Left ventricle myocardium inferior (tissue), 1 donor: ENCODE measurements at places on chromosomes 13 and 19. TPM values are rescaled to one million over a fixed set of nuclear protein-coding genes. Genes with fewer than 3 reads are reported as not detected.

Gene LGALS14
- total RNA-seq, result not detected

- DNase-seq, result no peak
- no peak overlapping the region for H3K27ac ChIP-seq
- H3K4me3 ChIP-seq, result no peak overlapping the region
- H3K27me3 ChIP-seq, result peaks cover 51% of the 10 kb centered on the region
- no peaks in the 10 kb centered on the region for H3K36me3 ChIP-seq
Observed at GRCh38 chr19:51144482-51145045, 2.5 kb downstream of the SIGLEC7 start.

Gene ZSCAN22
- total RNA-seq, result 1.8 TPM

Gene CGB8
- not detected for total RNA-seq

Gene ZNF525
- total RNA-seq, result 4.3 TPM

Gene S1PR4
- total RNA-seq, result 0.60 TPM

Gene CGB3
- total RNA-seq, result not detected

DNA sequence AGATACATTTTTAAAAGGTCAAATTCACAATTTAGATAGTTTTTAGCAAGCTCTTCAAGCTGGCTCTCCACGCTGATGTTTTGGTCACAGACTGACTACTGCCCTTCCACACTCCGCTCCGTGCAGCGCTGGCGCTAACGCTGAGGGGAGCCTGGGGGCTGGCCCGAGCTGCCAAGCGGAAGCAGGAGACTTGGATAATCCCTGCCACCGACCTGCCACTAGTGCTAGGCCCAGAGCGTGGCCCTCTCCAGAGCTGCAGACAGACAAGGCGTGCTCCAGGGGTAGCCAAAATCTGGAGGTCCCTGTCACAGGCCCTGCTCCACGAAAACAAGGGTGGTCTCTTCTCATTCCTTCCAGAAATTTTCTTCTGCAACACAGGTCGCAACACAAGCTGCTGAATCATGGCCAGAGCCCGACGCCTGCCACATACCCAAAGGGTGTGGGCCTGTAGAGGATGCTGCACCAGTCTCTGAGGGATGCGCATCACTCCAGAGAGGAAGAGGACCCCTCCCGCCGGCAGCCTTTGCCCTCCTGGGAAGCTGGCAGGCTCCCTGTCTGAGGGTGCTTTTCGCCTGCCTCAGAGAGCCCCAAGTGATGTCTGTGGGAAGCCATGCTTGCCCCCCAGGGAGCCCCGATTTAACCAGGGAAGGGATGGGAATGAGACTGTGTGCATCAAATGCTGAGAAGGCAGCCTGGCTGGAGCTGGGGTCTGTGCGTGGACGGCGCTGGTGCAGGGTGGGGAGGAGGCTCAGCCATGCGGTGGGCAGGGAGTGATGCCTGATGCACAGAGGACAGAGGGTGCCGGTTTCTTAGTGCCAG, 21.6 kb downstream of the CAPS start:
- peak overlapping the region; percentile 60 for H3K27ac ChIP-seq
- no peak overlapping the region for H3K4me3 ChIP-seq
- H3K36me3 ChIP-seq, result peaks cover 55% of the 10 kb centered on the region

Gene ZNF317
- total RNA-seq, result 15.1 TPM
